ENCODE measurements at places on chromosomes 11 and 22.
A peak's percentile ranks its signal among the peaks of the same experiment; 100 is the strongest.

- peak; percentile 50 for DNase-seq
These were observed 141.2 kb upstream of the TIMP3 start for GRCh38 chr22:32660292-32660691.

- no peak for DNase-seq
These were observed 41.2 kb downstream of the PDE2A start for GRCh38 chr11:72633068-72633467.

- DNase-seq = no peak
These were observed 3.2 kb downstream of the JOSD1 start for GRCh38 chr22:38697425-38698089.

DNA sequence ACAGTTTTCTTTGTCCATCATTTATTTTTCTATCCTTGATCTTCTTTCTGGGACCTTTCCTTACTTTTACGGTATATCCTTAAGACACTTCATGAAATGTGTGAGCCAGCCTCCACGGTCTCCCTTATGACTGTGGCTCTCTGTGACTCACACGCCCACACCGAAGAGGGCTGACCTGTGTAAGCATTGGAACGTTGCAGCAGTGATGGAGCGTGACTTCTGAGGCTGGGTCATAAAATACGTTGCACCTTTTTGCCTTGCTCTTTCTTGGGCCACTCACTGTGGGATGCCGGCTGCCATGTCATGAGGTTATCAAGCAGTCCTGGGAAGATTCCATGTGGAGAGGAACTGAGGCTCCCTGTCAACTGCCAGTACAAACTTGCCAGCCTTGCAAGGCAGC, 96.3 kb upstream of the RAB1B start:
- DNase-seq = no peak

- no peak for DNase-seq
These were observed 9.6 kb downstream of the OR5A2 start for GRCh38 chr11:59416613-59417012.

GRCh38 chr11:21321530-21321929, 652.1 kb downstream of the NELL1 start:
- DNase-seq = no peak

DNA sequence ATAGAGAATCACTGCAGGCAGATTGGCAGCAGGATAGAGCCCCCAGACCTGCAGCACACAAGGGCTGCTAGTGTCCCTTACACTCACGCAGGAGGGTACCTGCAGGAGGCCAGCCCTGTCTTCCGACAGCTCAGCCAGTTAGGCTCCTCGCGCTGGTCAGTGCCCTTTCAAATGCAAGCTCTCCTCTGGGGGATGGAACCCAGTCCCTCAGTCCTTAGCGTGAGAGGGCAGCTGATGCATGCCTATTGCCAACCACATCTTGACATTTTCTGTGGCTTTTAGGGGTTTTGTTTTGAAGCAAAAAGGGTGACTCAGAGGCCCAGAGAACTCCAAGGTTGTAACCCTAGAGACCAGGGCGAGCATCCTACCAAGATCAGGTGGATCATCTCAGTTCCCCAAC, 40.0 kb downstream of the WNT11 start:
- no peak for DNase-seq

DNA sequence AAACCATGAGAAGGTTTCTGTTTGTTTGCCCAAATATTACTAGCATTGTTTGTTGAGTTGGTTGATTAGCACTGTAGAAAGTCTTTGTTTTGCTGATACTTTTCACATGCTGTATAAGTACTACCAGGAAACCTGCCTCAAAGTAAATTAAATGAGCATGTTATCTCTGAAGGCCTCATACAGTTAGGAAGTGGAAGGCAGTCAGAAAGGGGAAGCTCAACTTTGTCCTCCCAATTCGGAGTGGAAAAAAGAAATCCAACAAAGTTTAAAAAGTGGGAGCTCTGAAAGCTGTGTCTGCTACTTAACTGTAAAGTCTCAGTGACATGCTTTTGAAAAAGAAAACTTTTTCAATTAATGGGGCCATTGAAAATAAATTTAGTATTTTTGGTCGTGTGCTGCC, 188.3 kb upstream of the BLID start:
- no peak for DNase-seq

DNA sequence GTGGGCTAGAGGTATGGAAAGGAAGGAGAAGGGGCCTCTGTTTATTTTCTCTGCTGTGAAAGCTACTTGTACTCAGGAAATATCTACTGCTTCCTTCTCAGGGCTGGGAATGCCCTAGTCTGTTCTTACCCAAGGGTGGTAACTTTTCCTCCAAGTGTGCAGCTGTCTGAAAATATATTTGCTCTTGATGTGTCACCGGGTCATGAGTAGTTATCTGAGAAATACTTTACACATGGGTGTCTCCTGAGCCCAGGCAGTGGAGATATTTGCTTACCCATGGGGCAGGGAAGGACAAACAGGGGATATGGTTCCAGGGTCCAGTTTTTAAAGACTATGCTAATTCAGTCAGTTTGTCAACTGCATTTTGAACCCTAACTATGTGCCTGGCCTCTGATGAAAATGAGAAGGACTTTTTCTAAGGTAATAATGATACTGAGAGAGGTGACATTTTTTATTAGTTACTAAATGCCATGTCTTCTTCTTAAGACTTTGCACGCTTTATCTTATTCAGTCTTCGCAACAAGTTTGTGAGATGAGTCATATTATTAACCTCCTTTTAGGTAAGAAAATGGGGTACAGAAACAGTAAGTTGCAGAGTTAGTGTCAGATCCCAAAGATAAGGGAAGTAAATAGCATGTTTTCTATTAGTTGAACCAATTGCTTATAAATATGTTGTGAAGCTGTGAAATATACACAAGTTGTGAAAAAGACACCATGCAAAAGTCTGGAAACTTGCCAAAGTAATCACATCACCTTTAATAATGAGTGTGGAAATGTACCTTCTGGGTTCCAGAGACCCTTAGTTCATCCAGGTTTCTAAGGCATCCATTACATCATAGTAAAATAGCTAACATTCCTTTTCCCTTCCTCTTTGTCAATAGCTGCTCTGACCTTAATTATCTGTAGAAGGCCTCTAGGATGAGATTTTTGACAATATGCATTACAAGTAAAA, 22.9 kb downstream of the SYTL2 start:
- no peak for DNase-seq

GRCh38 chr11:122882857-122883645, 492 bp downstream of the JHY start:
- DNase-seq = no peak

- DNase-seq = no peak
These were observed 209.7 kb downstream of the C11orf91 start for GRCh38 chr11:33490842-33491370.

- no peak for DNase-seq
These were observed 6.1 kb downstream of the TCIRG1 start for GRCh38 chr11:68044898-68045351.

DNA sequence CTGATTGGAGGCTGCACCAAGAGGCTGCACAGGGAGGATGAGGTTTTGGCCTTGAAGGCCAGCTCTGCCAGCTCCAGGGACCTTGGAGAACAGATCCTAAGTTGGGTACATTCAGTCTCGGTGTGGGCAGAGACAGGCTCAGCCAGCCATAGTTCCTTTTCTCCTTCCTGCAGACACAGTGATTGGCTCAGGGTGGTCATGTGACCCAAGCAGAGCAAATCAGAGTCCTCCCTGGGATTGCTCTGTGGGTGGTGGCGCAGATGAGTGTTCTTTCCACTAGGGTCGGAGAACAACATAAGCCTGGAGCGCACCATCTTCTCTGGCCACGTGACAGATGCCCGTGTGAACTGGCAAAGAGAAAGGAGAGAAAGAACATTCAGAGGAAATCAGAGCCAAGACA, 47.1 kb upstream of the CCND1 start:
- no peak for DNase-seq

DNA sequence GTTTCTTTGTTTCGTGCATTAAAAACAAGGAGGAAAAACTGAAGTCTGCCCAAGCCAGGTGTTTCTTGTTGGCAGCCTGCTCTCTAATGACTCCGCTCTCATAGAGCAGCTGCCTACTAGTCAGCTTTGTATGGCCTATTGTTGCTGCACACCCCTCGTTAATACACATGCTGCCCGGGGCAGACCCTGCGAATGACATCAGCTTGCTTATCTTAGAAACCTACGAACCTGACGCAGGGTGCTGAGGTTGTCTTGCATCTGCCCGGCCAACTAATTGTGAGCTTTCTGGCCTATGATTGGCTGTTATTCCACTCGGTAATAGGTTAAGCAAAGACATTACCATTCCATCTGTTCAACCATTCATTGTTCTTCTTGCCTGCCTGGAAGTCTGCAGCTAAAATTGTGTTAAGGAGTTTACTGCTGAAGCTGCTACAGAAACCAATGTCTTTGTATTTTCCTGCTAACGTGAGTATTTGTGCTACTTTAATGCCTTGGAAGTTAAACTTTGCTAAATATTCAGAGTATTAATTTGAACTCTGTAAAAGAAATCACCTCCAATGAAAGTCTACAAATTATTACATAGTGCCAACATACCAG, 37.5 kb downstream of the ZC3H12C start:
- DNase-seq = no peak

Data from iPS DF 6.9 (cell line).